ENCODE measurements at places on chromosomes 5 and 9. TPM values are rescaled to one million over a fixed set of nuclear protein-coding genes. Genes with fewer than 3 reads are reported as not detected.

- DNase-seq, result no peak
Observed at GRCh38 chr5:111076091-111076490, 4.6 kb downstream of the TSLP start.

DNA sequence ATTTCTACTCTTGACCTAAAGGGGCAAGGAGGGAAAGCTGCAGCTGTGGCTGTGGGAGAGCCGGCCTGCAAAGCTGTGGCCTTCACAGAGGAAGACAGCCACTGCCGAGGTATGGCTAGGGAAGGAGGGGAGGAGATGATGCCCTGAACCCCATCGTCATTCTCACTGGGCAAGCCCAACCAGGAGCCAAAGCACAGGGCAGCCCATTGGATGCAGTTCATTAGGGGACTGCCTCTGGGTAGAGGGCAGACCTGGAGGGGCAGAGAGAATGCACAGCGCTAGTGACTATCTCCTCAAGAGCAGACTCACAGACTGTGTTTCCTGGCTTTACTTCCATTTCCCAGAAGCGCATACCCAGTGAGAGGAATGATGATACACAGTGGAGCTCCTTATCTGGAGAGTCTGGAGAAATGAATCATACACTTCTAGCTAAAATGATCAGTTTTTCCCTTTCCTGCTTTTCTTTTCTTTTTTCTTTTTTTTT lies 47.2 kb upstream of the TTC23L start:
- no peak for DNase-seq

DNA sequence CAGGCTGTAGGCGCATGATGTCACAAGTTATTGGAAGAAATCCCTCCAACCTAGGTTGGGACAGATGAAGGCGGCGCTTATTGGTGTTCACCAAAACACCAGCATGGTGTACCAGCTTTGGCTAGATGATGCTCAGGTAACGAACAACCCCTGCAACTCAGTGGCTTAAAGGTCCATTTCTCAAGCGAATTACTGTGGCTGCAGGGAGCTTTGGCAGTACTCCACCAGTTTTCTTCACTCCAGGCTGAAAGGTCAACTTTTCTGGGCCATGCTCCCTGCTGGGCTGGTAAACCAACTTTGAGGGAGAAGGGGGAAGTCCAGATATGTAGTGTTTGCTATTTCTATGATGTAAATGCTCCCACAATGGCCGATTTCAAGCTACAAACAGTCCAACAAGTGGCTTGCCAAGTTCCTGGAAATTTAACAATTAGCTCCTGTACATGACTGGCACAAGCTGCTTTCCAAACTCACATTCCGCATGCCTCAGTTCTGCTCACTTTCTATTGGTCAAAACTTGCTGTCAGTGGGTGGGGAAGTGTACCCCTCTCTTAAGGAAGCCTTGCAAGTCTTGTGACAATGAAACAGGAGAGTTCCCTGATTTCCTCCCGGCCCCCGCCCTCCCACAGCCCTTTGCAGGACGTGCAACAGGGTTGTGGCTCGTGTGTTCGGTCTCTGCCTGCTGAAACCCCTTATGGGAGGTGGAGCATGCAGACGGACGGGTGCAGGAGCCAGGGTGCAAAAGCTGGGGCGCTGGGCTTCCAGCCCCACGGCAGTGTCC lies 588 bp upstream of the ZBED3 start:
- peak; percentile 33 for DNase-seq

The TEX48 gene
- 0.07 TPM for polyA plus RNA-seq

- DNase-seq, result no peak
Observed at GRCh38 chr5:39519566-39520231, 94.9 kb upstream of the DAB2 start.

The ANKRD31 gene
- 0.64 TPM for polyA plus RNA-seq
